ENCODE measurements at places on chromosomes 2 and 18.

- DNase-seq = no peak
Measured at GRCh38 chr18:44786688-44787087, 106.0 kb downstream of the SETBP1 start.

DNA sequence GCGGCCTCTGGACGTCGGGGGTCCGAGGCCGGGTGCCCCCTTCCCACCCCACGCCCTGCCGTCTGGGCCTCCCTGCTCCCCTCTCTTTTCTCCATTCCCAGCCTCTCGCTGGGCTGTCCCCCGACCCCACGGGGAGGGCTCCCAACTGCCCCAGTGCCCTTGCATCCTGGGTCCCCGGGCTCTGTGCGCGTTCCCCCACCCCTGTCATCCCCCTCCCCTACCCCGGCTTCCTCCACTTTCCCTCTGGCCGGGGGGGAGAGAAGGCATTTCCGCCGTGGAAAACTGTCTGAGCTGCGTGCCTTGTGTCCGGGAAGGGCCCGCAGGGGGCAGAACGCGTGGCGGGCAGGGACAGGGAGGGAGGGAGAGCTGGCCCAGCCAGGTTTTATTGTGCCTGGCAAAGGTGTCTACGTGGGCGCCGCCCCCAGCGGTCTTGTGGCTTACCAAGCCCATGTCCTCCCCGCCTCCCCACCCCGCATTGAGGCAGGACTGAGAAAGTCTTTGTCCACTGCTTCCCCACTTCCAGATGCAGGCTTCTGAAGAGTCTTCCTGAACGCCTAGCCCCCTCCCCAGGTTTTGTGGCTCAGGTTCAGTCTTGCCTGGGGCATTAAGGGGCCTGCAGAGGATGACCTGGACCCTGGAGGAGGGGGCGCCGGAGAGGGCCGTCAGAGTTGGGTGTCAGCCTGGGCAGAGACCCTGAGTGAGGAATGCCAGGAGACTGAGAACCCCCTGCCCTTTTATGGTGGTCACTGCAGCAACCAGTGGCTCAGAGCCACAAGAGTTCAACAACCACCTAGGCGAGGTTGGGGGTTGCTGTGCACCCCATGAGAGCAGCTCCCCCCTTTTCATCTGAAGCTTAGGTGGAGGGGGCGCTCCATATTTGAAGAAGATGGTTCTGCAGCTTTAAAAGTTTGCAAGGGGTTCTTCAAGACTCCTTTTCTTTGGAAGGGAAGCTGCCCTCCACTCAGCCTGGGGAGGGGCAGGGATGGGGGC lies 1.3 kb downstream of the ITM2C start:
- DNase-seq = no peak

DNA sequence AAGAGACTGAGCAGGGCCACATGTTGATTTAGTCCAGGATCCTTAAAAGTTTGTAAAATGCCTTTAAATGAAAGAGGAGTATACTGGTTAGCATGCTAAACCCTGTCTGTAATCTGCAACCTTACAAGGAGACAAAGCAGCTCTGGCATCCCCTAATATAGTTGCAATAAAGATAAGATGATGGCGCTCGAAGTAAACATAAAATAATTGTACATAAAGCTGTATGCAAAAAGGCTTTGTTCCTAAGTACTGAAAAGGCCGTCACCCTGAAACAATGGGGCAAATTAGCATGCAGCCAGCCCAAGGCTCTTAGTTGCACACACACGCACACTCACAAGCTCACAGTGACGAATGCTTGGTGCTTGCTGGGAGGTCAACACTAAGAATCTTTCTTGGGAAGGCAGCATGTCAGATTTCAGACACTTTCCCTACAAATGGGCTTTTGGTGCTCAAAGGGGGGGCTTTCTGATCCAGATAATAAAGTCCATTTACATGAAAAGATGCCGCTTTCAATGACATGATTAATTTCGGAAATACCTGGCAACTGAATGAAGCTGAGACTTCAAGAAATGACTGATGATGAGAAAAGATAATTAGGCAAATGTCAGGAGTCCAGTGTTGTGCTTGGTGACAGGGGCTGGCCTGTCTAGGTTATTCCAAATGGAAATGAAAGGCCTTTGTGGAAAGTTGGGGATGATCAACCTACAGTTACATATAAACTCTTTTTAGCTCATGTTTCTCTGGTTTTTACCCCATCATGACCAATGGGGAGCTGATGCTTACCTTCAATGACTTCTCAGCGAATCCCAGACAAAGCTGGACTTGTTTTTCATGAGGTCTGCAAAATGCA lies 370.3 kb downstream of the MEIS1 start:
- DNase-seq = no peak

DNA sequence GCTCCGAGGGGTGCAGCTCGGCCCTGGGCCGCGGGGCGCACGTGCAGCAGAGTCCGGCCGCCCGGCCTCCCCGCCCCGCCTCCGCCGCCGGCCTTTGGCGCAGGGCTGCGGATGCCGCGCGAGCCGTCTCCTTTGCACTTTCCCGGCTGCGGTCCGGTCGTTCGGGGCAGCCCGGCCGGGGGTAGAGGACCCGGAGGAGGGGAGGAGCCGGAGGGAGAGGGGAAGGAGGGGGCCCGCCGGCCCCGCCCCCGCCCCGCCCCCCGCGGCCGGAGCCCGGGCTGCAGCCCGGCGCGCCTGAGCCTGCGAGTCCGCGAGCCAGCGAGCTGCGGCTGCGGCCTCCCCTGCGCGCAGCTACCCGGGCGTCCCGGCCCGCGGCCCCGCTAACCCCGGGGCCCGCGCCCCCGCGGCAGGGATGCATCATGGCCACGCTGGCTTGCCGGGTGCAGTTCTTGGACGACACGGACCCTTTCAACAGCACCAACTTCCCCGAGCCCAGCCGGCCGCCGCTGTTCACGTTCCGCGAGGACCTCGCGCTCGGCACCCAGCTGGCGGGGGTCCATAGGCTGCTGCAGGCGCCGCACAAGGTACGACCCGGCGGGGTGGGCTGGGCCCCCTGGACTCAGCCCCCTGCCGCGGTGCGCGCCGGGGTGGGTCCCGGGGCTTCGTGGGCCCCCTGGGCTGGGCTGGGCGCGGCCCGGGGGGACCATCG lies at the start of gene FHOD3:
Gene FHOD3 (plus strand): TSS at position 297 of the 709 bp plus-strand sequence. CDS start 123 bp downstream, at position 420.
- DNase-seq = no peak

DNA sequence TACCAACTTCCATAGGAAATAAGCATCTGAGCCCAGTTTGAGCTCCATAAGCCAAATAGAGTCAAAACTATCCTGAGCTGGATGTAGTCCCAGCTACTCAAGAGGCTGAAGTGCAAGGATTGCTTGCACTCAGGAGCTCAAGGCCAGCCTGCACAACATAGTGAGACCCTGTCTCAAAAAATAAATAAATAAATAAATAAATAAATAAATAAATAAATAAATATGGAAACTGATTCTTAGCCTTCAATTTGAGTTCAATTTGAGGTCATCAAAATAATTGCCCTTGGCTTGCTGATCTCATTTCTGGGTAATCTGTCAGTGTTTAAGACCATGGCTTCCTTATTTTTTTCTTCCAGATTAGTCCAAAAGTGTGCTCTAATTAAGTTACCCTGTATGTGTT lies 184.9 kb upstream of the CDH20 start:
- DNase-seq = no peak

- DNase-seq = no peak
Measured at GRCh38 chr18:61894751-61895524, 2.1 kb upstream of the RNF152 start.

DNA sequence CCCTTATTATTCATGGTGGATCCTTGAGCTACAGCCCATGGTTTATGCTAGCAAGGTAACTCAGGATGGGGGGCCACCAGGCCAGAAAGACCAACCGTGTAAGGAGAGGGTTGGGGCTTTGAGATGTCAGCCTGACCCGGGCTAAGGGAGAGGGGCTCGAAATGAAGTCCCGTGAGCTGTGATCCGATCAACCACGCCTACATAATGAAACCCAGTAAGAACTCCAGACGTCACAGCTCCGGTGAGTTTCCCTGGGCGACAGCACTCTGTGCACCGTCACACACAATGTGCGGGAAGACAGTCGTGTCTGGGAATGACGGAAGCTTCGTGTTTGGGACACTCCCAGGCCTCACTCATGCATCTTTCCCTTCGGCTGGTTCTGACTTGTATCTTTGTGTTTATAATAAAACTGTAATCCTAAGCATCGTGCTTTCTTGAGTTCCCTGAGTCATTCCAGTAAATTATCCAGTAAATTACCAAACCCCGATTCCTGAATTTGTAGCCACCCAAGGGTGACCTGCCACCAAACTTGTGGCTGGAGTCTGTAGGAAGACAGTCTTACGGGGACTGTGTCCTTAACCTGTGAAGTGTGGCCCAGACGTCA lies 44.2 kb downstream of the CYP27C1 start:
- DNase-seq = no peak

- no peak for DNase-seq
Measured at GRCh38 chr2:209380293-209380692, 43.6 kb upstream of the MAP2 start.

DNA sequence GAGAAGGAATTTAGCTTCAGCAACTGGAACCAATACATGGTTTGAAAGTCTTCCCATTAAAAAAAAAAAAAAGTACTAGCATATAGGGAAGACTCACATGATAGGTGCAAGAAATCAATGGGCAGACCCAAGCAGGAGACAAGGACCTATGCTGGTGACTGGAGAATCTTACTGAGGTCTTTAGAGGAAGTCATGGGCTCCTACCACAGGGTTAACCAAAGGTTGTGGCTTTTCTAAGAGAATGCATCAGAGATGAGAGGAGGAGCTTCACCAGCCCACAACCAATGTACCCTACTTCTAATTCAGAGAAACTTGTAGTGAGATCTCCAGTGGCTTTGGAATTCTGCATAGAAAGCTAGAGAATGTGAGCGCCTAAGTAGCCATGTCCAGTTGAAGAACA lies 207.4 kb downstream of the NCKAP5 start:
- DNase-seq = no peak

- no peak for DNase-seq
Measured at GRCh38 chr2:205768341-205768740, 86.0 kb downstream of the NRP2 start.

- DNase-seq = no peak
Measured at GRCh38 chr2:96685577-96686459, 43.3 kb downstream of the FER1L5 start.

DNA sequence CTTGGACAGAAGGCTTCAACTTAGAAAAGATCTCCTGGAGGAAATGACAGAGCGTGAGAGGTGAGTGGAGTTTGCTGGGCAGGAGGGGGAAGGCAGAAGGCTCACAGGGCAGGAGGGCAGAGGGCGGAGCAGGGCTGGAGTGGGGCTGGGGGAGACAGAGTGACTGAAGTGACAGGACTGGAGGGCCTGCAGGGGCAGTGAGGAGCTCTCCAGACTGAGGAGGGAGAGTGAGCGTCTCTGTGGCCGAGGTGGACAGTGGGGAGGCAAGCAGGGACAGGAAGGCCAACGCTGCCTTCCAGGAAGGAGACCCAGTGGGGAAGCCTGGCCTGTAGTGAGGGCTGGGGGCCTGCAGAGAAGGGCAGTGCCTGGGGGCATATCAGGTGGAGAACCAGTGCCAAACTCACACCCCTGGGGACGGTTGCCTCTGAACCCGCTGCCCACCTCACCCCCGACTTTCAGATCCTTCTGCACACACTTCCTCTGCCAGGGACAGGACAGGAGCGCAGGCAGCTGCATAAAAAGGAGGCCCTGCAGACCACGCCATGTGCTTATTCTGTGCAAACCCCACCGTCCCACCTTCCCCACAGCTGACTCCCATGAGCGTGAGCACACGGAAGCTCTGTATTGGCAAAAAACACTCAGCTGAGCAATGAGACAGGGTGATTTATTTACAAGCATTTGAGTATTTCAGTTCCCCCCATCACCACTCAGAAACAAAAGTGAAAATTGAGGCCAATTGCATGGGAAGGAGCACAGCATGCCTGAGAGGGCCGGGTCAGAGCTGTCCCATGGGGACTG lies 244.3 kb downstream of the FAM210A start:
- no peak for DNase-seq

DNA sequence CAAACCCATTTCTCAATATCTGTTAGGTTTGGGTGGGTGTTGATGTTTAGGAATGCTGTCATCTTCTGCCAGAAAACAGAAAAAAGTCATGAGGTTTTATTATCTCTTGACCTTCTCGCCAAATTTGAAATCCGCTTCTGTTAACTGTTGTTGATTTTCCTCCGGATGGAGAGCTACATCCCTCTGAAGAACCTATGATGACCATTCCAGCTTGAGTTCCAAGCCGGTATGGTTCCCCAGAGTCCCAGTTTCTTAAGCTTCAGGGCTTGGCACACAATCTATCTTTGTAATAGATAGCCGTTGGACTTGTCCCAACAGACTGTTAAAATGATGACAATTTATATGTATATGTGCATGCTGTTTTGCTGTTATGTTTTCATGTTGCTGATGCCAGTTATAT lies 1201.0 kb downstream of the LRP1B start:
- DNase-seq = no peak

GRCh38 chr2:204110338-204110741 lies 173.8 kb downstream of the ICOS start:
- DNase-seq = no peak

- DNase-seq = no peak
Measured at GRCh38 chr18:69383186-69383585, 17.5 kb upstream of the DOK6 start.

DNA sequence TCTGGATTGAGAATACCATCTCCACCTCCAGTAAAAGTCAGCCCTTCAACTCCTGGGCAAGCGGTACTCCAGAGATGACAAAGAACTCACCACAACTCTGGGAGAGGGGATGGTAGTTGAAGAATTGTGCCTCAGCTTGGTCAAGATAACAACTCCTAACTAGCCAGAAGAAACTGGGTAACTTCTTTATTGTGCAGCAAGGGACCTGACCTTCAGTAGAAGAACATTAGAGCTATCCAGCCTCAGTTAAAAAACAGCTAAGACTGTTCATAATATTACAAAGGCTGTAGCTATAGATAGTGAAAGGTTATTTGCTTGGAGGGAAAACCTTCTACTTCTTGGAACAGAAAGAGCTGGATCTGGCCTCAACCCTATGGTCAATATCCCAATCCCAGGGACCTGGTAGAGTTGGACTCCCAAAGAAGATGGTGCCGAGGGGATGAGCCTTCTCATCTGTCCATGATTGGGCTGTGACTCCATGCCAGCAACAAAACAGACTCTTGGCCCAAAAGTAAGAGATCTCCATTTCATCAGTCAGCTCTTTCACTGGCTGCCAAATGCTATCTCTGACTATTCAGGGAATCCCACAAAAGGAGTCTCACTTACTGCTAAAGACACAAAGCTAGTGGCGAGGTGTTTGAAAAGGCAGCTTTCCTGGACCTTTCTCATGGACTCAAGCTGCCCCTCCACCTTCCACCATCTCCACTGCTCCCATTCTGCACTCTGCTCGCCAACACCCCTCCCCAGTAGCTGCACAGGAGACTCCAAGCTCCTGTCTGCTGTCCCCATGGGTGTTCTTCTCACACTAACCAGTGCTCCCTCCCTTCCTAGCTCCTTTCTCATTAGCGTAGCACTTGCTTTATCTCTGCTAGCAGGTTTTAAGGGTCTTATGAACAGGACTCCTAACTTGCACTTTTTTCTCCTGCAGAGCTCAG lies 145.8 kb downstream of the CAPN13 start:
- no peak for DNase-seq

DNA sequence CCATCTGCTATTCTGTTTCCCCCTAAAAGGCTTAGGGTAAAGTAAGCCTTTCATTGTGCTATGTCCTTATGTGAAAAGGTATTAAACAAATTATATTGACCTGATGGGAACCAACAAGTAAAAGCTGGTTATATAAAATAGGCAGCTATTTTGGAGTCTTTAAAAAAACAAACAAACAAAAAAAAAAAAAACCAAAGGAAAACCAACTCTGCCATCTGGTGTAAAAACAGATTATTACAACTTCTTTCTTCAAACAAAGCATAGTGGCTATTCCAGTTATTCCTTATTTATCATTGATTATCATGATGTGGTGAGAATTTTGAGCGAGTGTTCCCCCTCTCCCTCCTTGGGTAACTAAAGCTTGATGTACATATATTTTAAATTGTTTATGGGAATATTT lies 122.3 kb upstream of the FHL2 start:
- no peak for DNase-seq

GRCh38 chr2:138147796-138148195 lies 183.5 kb downstream of the HNMT start:
- DNase-seq = no peak
